ENCODE measurements at places on chromosomes 1 and 21.
A peak's percentile ranks its signal among the peaks of the same experiment; 100 is the strongest.

DNA sequence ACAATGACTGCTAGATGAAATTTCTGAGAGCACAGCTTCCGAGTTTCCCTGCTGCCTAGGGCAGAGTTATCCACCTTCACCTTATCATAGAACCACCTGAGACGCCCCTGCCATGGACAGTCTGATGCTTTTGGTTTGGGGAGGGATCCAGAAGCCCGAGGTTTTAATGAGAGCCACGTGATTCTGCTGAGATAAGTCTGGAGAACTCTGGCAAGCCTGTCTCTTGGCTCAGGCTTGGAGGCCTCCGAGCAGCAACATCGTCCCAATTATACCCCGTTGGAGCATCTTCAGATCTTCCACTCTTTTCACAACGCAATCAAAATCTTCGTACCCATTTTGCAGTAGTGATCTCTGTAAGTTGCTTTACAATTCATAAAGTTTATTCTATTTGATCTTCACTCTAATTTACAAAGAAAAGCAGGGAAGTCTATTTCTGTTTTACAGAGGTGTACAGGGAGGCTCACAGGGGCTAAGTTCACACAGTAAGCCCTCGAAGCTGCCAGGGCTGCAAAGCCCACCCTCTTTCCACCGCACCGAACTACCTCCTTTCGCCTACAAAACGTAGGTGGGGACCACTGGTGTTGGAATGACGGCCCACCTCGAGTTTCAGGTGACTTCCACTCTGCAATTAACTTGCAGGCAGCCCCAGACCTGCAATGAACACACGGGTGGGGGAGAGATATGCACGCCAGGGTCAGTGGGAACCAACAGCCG is 513 bp upstream of the HHAT start:
- no peak for DNase-seq
- peak overlapping the region; percentile 57 for H3K27ac ChIP-seq
- H3K27me3 ChIP-seq, result peaks cover 38% of the 10 kb centered on the region

DNA sequence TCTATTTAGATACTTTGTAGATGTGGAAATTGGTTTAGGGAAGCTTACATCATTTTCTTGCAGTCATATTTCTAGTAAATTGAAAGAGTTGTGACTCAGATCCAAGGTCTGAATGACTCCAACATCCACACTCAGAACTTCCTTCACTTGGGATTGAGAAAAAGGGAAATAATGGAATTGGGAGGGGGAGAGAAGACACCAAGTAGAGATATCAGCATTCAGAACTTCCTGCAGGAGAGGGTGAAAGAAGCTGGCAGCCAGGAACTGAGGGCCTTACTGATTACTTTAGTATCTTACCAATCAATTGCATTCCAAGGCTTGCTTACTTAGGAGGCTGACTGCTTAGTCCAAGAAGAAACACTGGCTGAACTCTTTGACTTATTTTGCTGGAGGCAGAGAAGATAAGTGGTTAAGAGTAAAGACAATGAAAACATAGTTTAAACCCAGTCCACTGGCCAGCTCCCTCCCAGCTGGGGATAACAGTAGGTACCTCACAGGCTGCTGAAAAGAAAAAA is 21.7 kb downstream of the APP start:
- H3K27ac ChIP-seq, result no peak overlapping the region
- no peaks in the 10 kb centered on the region for H3K27me3 ChIP-seq
- H3K36me3 ChIP-seq, result no peaks in the 10 kb centered on the region
- DNase-seq, result no peak

DNA sequence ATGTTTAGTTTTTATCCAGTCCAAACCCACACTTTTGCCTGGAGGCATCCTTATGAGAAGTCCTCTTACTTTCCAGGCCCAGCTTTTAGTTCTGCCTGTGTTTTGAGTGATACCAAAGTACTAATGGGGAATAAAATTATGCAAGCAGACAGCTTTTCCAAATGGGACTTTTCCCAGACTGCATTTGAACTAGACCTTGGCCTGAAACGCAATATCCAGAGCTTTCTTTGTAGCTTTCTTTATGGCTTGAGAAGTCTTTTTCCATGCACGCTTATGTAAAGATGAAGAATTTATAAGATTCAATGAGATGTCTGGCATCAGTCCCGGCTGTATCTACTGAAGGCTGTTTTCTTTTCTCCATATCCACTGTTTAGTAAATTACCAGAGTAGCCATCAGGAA is 236.6 kb upstream of the RAB4A start:
- peaks cover 25% of the 10 kb centered on the region for H3K4me1 ChIP-seq
- H3K27ac ChIP-seq, result no peak overlapping the region
- no peaks in the 10 kb centered on the region for H3K36me3 ChIP-seq
- DNase-seq, result no peak

- peaks cover 8% of the 10 kb centered on the region for H3K36me3 ChIP-seq
- no peak overlapping the region for H3K27ac ChIP-seq
- H3K4me1 ChIP-seq, result peaks cover 15% of the 10 kb centered on the region
- DNase-seq, result no peak
- H3K27me3 ChIP-seq, result no peaks in the 10 kb centered on the region
These were observed 40.6 kb downstream of the ERI3 start for GRCh38 chr1:44314452-44314851.

DNA sequence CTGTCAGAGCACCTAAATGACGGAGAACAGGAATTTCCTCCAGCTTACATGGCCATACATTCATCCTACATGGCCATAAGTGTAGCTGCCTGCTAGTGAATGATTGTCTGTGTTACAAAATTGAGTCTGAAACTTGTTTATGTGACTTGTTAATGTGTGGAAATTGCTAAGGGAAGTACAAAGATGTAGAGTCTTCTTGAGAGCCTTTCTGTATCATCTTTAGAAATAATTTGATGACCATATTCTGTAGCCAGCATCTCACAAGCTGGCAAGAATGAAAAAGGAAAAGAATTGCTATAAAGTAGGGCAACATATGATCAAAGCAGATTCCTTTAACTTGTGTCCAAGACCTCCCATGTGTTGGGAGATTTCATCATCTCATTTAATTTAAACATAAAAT is 339.2 kb upstream of the LRRC7 start:
- H3K27ac ChIP-seq, result no peak overlapping the region
- DNase-seq, result no peak
- H3K4me1 ChIP-seq, result no peaks in the 10 kb centered on the region
- H3K36me3 ChIP-seq, result no peaks in the 10 kb centered on the region
- H3K4me3 ChIP-seq, result no peak overlapping the region

DNA sequence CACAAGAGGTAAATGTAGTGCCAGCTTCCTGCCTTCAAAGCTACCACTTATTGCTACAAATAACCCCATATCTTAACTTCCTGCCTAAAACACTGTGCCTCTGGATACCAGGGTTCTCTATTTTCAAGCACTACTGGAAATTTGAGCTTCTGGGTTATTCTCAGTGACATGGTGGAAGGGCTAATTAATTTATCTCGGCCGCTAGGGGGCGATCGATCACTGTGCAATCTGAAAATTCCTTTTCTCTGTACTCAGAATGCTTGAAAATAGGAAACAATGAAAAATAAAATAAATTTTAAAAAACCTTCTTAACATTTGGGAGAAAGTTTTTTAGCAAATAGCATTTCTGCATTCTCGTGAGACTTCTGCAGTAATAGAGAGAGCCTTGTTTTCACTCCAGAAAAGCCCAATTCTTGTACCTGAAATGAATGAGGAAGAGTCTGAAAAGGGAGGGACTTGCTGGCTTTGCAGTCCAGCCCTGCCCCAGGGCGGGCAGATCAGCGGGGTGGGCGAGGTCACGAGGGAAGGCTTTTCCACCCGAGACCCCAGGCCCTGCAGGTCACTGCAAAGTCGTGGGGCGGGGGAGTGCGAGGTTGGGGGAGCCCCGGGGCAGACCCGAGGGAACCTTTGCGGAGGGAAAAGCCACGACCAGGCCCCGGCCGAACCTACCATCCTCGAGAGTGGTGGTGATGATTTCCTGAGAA is 276.7 kb downstream of the PCP4 start:
- DNase-seq, result no peak
- no peak overlapping the region for H3K27ac ChIP-seq
- no peaks in the 10 kb centered on the region for H3K36me3 ChIP-seq
- H3K4me1 ChIP-seq, result no peaks in the 10 kb centered on the region
- no peaks in the 10 kb centered on the region for H3K27me3 ChIP-seq
- H3K4me3 ChIP-seq, result no peak overlapping the region

DNA sequence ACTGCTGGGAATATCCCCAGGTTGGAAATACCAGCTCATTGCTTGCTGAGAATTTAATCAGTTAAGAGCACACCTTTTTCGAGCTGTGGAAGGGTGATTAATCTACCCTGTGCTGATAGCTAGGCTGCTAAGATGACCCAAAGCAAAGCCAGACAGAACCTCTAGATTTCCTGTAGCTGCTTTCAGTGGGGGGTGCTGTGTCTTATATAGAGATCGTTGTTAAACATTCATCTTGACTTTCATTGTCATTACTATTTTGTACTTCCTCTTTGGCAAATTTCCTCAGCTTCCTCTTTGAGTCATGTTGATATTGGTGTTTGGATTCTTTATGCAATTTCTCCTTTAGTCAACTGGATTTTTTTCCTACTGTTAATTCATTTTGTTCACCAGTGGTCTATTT is 155.3 kb downstream of the DISC1 start:
- H3K4me3 ChIP-seq, result no peak overlapping the region
- no peaks in the 10 kb centered on the region for H3K36me3 ChIP-seq
- H3K27me3 ChIP-seq, result no peaks in the 10 kb centered on the region
- DNase-seq, result no peak

DNA sequence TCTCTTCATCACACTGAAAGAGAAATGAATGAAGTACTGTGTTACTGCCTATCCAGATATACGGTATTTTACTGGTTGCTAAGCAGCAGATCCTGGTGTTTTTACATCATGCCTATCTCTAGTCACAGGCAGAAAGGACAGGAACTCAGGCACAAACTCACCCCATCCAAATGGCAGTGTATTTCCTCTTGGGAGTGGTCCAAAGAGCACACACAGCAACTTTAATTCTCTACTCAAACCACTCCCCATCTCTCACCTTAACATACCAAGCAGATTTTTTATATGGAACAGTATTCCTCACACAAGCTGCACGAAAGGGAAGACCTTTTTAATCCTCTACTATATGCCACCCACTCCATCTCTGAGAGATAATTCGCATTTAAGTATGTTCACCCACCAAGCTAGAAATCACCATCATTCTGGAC is 27.3 kb downstream of the EIF4G3 start:
- H3K4me1 ChIP-seq, result peaks cover 6% of the 10 kb centered on the region
- no peak overlapping the region for H3K27ac ChIP-seq
- no peak overlapping the region for H3K4me3 ChIP-seq

DNA sequence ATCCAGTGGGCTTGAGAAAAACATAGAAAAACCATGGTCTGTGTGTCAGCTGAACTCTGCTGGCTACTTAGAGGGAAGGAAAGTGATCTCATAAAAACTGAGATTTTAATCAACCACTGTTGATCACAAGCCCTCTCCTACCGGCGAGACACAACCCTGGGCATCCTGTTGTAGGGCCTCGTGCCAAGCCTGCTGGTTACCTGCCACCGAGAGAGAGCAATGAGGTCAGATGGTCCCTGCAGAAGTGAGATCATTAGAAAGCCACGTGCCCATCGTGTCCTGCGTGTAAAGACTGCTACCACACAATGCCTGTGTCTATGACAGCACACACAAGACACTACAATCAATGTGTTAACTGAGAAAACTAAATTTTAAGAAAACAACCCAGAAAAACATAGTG is 41.7 kb upstream of the GPR153 start:
- no peak overlapping the region for H3K4me3 ChIP-seq
- no peaks in the 10 kb centered on the region for H3K27me3 ChIP-seq
- no peak for DNase-seq
- peaks cover 9% of the 10 kb centered on the region for H3K36me3 ChIP-seq
- H3K4me1 ChIP-seq, result no peaks in the 10 kb centered on the region

GRCh38 chr1:206816390-206817287 is 44.3 kb upstream of the IL10 start:
- no peaks in the 10 kb centered on the region for H3K27me3 ChIP-seq
- peaks cover 30% of the 10 kb centered on the region for H3K36me3 ChIP-seq
- H3K4me3 ChIP-seq, result peak overlapping the region; percentile 50
- H3K27ac ChIP-seq, result peak overlapping the region; percentile 95
- peaks cover 54% of the 10 kb centered on the region for H3K4me1 ChIP-seq

DNA sequence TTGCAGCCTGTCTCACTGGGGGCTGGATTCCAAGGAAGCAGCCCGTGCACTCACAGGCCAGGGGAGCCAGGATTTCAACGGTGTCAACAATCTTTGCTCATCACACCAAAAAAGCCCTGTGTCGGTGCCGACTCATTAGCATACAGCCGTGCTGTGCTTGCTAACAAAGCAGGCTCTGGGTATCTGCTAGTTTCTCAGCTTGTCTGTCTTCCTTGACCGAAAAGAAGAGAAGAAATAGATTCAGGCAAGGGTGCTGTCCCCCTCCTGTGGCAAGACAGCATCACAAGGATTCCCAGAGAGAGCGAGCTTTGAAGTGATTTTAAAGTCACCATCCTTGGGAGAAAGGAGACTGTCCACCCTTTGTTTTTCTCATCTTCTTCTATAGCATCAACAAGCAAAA is 214.7 kb downstream of the SDCCAG8 start:
- DNase-seq, result no peak
- H3K4me3 ChIP-seq, result no peak overlapping the region
- no peaks in the 10 kb centered on the region for H3K27me3 ChIP-seq
- H3K36me3 ChIP-seq, result no peaks in the 10 kb centered on the region
- H3K27ac ChIP-seq, result no peak overlapping the region

- H3K4me1 ChIP-seq, result peaks cover 2% of the 10 kb centered on the region
- no peak for DNase-seq
- no peaks in the 10 kb centered on the region for H3K36me3 ChIP-seq
- H3K27me3 ChIP-seq, result no peaks in the 10 kb centered on the region
- H3K4me3 ChIP-seq, result no peak overlapping the region
- H3K27ac ChIP-seq, result no peak overlapping the region
These were observed 250.2 kb downstream of the NPHP4 start for GRCh38 chr1:5742032-5742431.

- H3K4me3 ChIP-seq, result no peak overlapping the region
- DNase-seq, result no peak
- H3K27me3 ChIP-seq, result peaks cover 17% of the 10 kb centered on the region
- H3K27ac ChIP-seq, result no peak overlapping the region
These were observed 60.8 kb upstream of the PRKACB start for GRCh38 chr1:84083307-84083706.

DNA sequence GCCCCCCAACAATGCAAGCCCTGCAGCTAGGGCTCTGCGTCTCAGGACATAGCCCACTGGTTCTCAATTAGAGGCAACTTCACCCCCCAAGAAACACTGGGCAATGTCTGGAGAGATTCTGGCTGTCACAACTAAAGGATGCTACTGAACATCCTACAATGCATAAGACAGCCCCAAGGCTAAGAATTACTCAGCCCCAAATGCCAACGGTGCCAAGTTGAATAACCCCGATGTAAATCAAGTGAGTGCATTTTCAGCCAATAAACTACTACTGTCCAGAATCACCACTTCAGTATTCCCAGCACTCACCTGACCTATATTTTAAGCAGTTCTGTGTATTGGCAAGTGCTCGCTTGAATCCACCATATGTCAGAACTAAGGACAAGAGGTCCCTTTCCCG is 6.9 kb downstream of the RIPK4 start:
- no peaks in the 10 kb centered on the region for H3K36me3 ChIP-seq
- no peak overlapping the region for H3K4me3 ChIP-seq
- H3K27ac ChIP-seq, result no peak overlapping the region
- H3K4me1 ChIP-seq, result peaks cover 3% of the 10 kb centered on the region

- DNase-seq, result no peak
- no peaks in the 10 kb centered on the region for H3K27me3 ChIP-seq
- no peak overlapping the region for H3K4me3 ChIP-seq
- H3K27ac ChIP-seq, result no peak overlapping the region
- no peaks in the 10 kb centered on the region for H3K4me1 ChIP-seq
- H3K36me3 ChIP-seq, result peaks cover 42% of the 10 kb centered on the region
These were observed 21.6 kb upstream of the DIP2A start for GRCh38 chr21:46437096-46437498.

GRCh38 chr1:179036844-179037465 is 11.3 kb downstream of the FAM20B start:
- peak overlapping the region; percentile 62 for H3K27ac ChIP-seq
- peaks cover 56% of the 10 kb centered on the region for H3K4me1 ChIP-seq
- H3K27me3 ChIP-seq, result no peaks in the 10 kb centered on the region
- peak overlapping the region; percentile 11 for H3K4me3 ChIP-seq
